ENCODE measurements at places on chromosomes 11 and 22.

- no peak for DNase-seq
Measured at GRCh38 chr22:45534339-45535192, 31.9 kb downstream of the FBLN1 start.

- no peak for DNase-seq
Measured at GRCh38 chr11:30653606-30654005, 67.5 kb upstream of the MPPED2 start.

DNA sequence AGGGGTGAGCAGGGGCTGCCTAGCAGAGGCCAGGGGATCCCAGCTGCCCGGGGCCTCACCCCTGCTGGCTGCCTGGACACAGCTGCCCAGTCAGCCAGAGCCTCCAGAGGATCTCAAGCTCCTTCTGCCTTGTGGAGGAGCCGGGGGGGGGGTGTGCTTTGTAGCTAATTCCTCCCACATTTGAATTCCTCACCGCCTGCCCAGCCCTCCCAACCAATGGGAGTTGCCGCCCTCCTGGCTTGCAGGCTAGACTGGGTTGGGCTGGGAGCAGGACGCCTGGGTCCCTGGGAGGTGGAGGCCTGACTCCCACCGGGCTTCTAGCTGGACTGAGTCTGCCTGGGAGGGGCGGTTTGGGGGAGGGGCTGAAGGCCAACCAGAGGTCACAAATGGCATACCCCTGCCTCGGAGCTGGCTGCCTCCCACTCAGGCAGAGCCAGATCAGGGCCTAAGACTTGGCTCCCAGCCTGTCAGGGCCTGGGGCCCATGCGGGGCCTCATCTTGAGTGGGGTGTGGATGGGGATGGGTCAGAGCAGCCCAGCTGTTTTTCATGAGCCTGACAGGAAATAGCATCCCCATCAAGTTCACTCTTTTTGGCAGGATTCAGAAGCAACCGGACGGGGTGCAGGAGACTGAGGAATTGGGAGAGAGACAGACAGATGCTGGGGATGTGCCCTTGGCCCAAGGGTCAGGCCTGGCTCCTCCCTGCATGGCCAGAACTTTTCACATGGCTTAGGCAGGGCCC, 29.2 kb upstream of the PDE2A start:
- no peak for DNase-seq

- DNase-seq = no peak
Measured at GRCh38 chr11:110029714-110030113, 63.5 kb upstream of the ZC3H12C start.

DNA sequence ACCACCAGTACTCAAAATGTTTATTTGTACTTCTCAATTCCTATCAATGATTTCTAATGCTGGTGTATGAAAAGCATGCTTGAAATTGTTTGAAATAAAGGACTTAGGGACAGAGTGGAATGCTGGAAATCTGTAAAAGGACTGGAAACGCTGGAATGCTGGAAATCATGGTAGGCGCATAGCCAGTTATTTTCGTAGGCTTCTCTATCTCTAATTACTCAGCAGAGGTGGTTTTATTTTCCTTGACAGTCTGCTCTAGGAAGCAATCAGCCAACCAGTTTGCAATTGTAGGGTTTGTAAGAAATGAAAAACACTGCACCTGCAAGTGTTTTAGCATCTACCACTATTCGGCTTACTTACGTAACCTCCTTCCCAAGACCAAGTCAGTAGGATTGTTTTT, 788 bp downstream of the LIN7C start:
- DNase-seq = no peak

DNA sequence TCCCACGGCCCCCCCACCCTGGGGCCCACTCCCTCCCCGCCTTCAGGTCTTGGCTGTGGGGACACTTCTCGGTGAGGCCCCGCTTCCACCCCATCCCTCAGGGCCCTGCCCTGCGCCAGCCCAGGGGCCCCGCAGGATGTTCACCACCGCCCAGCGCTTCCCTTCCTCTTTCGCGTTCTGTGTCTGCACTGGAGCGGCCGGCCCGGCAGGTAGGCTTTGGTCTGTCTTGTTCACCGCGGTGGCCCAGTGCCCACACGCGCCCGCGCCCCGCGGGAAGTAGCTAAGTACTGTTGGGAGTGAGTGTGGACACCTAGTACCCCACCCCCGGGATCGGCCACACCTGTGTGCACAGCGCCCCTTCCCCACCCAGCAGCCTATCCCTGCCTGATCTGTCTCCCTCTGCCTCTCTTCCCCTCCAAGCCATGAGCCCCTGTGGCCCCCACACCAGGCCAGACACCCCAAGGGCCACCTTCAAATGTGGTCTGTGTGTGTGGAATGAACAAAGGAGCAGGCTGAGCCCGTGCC, 85.4 kb downstream of the WNT7B start:
- no peak for DNase-seq

DNA sequence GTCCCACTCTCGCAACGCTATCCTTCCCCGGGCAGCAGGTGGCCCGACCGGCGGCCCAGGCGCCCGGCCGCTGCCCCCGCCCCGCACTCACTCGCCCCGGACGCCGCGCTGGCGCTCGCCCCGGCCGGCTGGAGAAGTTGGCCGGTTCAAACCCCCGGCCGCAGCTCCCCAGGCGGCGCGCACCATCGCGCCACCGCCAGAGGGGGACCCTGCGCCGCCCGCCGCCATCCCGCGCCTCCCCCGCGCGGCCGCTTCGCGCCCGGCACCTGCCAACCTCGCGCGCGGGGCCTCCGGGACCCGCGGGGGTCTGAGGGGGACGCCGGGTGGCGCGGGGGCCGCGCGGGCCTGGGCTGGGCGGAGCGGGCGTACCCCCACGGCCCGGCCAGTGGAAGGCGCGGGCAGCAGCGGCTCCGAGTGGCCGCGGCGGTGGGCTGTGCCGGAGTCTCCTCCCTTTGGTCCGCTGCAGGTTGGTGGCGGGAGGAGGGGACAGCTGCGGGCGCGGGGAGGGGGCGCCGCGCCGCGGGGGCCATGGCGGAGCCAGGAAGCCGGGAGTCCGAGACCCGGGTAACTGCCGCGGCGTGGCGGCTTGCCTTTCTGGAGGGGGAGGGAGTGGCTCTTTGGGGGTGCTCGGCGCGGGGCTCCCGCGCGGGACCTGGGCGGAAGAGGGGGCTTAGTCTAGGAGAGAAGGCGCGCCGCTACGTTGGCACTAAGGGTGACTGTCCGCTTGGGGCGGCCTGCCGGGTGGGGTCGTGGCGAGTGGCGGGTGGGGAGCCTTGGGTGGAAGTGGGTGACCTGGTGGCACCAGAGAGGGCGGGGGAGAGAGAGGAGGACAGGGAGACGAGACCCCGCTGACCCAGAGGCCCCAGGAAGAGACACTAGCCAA, at the start of the genes MPST and TST:
Gene MPST, plus strand, starts transcription at position 434 of the 883 bp plus-strand sequence. Its CDS starts 95 bp downstream, at position 529.
Gene TST, minus strand, starts transcription at position 139 of the 883 bp plus-strand sequence. CDS start 715 bp downstream, outside the sequence.
- DNase-seq = peak; percentile 77

- DNase-seq = no peak
Measured at GRCh38 chr11:47593492-47593933, 698 bp downstream of the C1QTNF4 start.

DNA sequence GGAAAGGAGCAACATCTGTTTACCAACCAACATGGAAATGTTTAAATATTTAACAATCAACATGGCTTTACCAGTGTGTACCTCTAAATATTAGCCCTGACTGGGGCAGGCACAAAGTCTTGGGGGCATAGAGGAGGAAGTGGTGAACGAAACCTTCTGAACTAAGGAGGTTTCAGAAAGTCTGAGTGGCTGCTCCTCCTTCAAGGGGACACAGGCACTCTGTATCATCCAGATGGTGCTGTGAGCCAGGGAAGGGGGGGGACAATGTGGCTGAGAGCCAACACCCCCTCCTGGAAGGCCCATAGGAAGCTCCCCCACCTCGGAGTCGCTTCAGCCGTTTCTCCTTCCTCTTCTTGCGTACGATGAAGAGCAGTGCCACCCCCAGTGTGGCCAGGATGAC, 107.7 kb downstream of the CEP164 start:
- DNase-seq = no peak

GRCh38 chr11:132311703-132312102, 941.3 kb downstream of the NTM start:
- DNase-seq = no peak

GRCh38 chr11:70546191-70546940, 148.0 kb downstream of the CTTN start:
- DNase-seq = no peak

DNA sequence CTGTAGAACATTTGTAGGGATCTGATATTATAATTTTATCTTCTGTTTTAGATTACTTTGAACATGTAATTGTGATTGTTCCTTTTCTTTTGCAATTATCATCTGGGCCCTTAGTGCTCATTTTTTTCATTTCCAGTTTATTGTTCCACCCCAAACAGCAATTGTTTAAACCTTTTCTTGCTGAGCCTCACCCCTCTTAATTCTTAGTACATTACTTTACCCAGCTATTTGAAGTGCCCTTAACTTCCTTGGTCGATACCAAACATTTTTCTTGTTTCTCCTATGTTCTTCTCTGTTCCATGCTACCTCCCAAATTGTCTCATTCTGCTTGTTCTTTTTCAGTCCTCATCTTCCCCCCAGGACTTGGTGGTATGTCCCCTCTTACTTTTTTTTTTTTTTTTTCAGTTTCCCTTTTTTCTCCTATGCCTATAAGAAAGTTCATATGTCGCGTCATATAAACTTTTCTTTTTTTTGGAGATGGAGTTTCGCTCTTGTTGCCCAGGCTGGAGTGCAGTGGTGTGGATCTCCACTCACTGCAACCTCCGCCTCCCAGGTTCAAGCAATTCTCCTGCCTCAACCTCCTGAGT, 3.5 kb downstream of the CUL5 start:
- no peak for DNase-seq

- no peak for DNase-seq
Measured at GRCh38 chr11:127651175-127651887, 650.8 kb upstream of the KIRREL3 start.
